ENCODE measurements at places on chromosomes 11 and 22.

DNA sequence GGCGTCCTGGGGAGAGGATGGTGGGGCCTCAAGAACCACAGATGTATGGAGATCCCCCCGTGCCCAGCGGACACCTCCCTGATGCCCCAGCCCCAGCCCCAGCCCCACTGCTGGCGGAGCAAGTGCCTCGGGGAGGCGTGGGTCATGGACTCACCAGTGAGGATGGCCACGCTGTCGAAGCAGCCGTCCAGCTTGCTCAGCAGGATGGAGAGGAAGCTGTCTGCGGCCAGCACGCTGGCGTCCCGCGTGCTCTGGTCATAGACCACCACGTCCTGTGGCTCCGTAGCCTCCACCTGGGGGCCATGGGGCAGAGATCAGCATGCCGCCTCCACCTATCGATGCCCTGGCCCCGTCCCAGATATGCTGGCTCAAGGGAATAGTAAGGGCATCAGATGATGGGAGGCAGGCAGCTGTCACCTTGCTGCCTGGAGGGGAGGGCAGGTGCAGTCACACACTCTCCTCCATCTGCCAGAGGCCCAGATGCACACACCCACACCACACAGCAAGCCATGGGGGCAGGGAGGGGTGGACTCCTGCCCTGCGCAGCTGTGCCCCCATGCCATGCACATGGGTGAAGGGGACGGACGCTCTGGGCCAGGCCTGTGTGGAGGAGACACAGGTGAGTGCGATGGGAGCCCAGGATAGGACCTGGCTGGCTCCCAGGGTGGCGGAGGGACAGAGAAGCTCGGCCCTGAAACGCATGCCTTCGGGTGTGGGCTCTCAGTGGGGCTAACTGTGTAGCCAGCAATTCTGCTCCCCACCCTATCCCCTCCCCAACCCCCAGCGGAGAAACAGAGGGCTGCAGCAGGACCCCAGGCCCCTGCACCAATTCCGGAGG, 8.2 kb downstream of the DUSP8 start:
- no peak for DNase-seq

- no peak for DNase-seq
Observed at GRCh38 chr11:111107501-111107900, 138.0 kb upstream of the POU2AF2 start.

GRCh38 chr11:115193914-115194801, 310.1 kb downstream of the CADM1 start:
- no peak for DNase-seq

GRCh38 chr22:39723463-39723862, 152.9 kb downstream of the CACNA1I start:
- DNase-seq, result no peak

DNA sequence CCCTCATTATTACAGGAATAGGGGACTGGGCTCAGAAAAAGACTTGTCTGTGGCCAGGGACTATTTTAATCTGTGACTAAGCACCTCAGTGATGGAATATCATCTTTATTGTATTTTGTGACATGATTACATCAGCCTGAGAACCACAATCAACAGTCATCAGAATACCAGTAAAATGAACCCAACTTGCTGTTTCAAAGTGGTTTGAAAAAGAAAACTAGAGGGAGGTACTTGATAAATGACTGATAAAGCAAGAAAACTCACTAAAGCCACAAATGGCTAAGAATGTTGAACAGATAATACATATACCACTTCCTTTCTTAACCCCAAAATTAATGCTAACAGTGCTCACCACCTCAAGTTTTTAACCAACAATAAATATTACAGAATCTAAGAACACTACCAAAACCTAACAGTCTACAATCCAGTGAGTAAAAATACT, 155.7 kb downstream of the ATG16L2 start:
- DNase-seq, result no peak

DNA sequence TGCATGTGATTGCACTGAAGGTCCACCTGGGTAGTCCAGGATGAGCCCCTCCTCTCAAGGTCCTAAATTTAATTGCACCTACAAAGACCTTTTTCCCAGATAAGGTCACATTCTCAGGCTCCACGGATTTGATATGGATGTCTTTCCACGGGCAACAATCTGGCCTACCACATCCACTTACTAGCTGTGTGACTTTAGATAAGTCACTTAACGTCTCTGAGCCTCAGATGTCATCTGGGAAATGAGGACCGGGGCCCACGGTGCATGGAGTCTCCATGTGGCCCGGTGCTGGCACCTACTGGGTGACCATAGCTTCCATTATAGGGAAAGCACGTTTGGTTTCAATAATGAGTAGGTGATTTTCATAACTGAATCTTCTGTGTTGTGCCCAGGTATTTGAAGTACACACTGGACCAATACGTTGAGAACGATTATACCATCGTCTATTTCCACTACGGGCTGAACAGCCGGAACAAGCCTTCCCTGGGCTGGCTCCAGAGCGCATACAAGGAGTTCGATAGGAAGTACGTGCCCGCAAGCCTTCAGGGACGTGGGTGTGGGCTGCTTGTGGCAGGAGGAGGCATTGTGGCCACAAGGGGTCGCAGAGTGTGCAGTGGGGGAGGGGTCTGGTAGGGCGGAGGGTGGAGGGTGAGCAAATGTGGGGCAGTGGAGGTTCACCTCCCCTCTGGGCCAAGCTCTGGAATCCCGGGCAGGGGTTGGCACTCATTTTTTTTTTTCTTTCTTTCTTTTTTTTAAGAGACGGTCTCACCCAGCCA, 55.7 kb downstream of the ARHGAP8 start:
- DNase-seq, result no peak

DNA sequence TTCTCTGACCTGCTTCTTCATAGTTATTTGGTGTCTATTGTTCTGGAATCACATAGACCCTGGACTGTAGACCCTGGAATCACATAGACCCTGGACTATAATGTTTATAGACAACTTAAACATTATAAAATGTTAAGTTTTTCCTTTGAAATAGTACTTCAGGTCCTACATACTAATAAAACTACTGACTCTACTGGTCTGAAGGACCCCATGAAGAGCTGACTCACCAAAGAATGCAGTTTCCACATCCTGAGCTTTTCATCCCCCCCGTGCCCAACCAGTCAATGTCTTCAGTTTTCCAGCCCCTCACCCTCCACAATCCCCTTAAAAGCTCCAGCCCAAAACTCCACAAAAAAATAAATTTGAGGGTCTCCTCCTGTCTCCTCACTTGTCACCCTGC, 6.6 kb upstream of the PLEKHA7 start:
- DNase-seq, result no peak

DNA sequence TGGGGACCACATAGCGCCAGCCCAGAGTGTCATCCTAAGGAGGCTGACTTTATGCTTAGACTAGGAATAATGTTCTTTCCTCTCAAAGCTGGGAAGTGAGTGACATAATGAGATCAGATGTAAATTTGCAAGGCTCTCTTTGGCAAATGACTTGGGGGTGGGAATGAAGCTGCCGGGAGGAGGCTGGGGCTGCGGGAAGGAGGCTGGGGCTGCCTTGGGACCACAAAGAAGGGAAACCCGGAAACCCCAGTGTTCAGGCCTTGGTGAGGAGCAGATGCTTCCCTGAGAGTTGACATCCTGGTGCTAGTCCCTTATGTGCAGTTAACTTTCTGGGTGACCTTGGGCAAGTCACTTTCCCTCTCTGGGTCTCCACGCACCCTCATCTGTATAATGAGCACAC, 182.0 kb downstream of the CHST1 start:
- no peak for DNase-seq

- DNase-seq, result no peak
Observed at GRCh38 chr11:61962213-61963015, 5.0 kb downstream of the FTH1 start.

DNA sequence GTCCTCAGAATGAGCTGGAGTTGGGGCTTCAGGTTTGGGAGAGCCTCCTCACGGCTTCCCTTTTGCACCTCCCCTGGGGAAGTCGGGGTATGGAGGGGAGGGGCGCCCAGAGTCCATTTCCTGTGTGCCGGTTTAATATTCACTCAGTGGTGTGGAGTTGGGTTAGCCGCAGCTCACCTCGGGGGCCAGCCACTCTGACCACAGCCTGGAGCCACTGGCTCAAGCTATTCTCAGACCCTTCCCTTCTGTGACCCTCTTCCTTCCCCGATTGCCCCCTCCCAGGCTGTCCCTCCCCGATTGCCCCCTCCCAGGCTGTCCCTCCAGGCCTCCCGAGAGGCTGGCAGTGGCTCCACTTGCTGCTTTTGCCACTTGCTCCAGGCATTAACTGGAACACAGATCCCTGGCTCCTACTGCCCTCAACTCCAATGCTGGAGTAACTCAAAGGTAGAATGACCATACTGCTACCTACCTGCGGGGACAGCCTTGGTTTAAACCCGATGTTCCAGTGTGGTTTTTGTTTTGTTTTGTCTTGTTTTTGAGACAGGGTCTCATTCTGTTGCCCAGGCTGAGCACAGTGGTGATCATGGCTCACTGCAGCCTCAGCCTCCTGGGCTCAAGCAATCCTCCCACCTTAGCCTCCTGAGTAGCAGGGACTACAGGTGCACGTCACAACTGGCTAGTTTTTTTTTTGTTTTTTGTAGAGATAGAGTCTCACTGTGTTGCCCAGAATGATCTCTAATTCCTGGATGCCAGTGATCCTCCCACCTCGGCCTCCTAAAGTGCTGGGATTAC, 29.3 kb downstream of the RPUSD4 start:
- DNase-seq, result no peak

DNA sequence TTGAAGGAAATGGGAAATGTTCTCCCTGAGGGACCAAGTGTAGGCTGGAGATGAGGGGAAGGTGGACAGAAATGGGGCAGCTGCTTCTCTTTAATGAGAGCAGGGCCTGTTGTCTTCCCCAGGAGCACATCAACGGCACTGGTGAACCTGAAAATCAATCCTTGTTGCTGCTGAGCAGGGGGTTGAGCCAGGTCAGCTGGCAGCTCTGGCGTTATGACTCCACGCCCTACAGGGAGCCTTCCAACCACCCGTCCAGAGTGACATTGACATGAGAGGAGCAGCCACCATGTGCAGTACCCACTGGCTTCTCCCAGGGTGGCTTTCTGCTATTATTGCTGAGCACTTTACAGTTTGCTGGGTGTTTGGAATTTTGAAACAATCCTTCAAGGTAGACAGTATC, 116.9 kb upstream of the LDLRAD3 start:
- no peak for DNase-seq

DNA sequence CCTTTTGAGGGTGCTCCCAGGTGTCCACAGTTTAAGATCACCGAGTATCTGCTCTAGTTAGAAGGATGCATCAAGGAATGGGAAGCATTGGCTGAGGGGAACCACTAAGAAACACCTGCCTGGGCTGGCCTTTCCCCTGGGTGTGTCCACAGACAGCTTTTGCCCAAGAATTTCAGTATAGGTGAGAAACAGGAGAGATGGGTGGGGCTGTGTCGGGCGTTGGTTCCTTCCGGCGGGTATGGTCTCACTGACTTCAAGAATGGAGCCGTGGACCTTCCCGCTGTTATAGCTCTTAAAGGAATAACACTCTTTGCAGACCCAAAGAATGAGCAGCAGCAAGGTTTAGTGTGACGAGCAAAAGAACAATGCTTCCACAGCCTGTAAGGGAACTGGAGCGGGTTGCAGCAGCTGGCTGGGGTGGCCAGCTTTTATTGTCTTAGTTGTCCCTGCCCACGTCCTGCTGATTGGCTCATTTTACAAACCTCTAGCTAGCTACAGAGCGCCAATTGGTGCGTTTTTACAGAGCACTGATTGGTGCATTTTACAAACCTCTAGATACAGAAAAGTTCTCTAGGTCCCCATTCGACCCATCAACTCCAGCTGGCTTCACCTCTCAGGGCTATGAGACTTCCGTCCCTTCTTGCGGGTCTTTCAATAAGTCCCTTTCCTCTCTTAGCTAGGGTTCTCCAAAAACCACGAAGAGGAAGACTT, 2.4 kb downstream of the FADS1 start:
- DNase-seq, result no peak

DNA sequence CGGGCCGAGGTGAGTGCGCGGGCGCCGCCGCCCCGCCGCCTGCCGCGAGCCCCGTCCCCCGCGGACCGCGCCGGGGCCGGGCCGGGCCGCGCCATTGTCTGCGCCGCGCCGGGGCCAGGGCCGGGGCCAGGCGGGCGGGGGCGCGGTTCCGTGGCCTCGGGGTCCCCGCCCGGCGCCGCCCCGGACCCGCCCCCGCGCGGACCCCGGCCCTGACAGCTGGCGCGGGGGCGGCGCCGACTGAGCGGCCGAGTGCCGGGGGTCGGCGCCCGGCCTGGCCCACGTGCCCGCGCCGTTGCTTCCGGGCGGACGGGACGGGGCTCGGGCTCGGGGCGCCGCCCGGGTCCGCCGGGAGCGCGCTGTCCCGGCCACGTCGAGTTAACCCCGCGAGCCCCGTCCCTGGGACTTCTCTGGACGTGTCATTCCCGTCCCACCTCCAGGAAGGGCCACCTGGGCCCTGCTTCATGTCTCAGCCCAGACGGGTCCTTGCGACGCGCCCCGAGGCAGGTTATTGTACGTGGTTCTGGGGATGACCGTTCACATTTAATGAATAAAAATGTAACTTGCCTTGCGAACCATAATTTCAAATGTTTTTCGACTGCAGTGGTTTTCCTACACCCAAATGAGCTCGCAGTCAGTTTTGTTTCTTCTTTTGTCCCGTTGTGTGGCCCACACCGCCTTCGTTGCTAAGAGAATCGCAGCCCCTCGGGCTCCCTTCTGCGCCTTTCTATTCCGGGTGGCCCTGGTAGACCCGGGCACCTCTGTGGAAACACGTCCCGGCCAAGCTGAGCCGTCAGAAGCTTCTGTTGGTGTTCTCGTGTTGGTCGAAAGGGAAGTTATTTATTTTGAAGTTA, 562 bp downstream of the ZBED4 start:
- peak; percentile 70 for DNase-seq

DNA sequence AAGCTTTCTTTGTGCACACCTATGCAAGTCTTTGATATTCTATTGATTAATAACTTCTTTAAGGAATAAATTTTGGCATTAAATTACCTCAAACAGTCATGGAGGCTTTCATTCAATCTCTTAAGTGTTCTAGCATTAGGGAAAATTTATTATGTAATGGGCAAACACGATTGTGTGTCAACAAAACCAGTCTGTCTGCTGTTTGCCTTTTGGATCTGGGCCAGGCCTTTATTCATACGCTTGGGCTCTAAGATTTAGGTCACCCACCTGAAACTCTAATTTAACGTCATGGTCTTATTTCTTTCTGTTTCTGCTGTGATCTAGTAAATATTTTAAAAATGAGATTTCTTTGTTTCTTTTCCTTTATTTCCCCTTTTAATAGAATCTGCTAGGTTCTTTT, 1270.6 kb downstream of the LRRC4C start:
- no peak for DNase-seq

Measured in activated CD8-positive, alpha-beta memory T cell treated with anti-CD3 and anti-CD28 coated beads, Interleukin-2, amount 50 U/mL, for 48 hours (primary cell).